ENCODE measurements at places on chromosomes 2 and 18. TPM values are rescaled to one million over a fixed set of nuclear protein-coding genes. Genes with fewer than 3 reads are reported as not detected.

CERKL gene
- 3.3 TPM for total RNA-seq

GCG gene
- total RNA-seq, result not detected

CNDP1 gene
- total RNA-seq, result not detected

PLEKHM3 gene
- total RNA-seq, result 16.3 TPM

OSR1 gene
- 36.2 TPM for total RNA-seq

RBKS gene
- 5.0 TPM for total RNA-seq

PTCD3 gene
- total RNA-seq, result 172 TPM

EIPR1 gene
- total RNA-seq, result 20.8 TPM
